ENCODE measurements at places on chromosomes 4 and X. TPM values are rescaled to one million over a fixed set of nuclear protein-coding genes. Genes with fewer than 3 reads are reported as not detected.

CXCL11 gene
- 0.21 TPM for total RNA-seq

HSPA4L gene
- total RNA-seq, result 1.2 TPM

MAPK10 gene
- total RNA-seq, result not detected

UGT2B15 gene
- not detected for total RNA-seq

MAP3K15 gene
- total RNA-seq, result 2.5 TPM

NLRP2B gene
- not detected for total RNA-seq

SMR3B gene
- not detected for total RNA-seq

FANCB gene
- 21.8 TPM for total RNA-seq

ASB9 gene
- total RNA-seq, result 0.71 TPM

FRMPD4 gene
- total RNA-seq, result not detected

P2RY4 gene
- 0.31 TPM for total RNA-seq

ZCCHC18 gene
- total RNA-seq, result 0.18 TPM
